ENCODE measurements at places on chromosomes 7 and 10. TPM values are rescaled to one million over a fixed set of nuclear protein-coding genes. Genes with fewer than 3 reads are reported as not detected.

- H3K4me1 ChIP-seq, result no peaks in the 10 kb centered on the region
- no peaks in the 10 kb centered on the region for H3K27me3 ChIP-seq
- no peak overlapping the region for H3K27ac ChIP-seq
- no peak overlapping the region for H3K4me3 ChIP-seq
Measured at GRCh38 chr7:102009628-102010027, 192.2 kb downstream of the CUX1 start.

- DNase-seq, result no peak
- H3K4me3 ChIP-seq, result no peak overlapping the region
- H3K27me3 ChIP-seq, result no peaks in the 10 kb centered on the region
Measured at GRCh38 chr10:76302961-76303630, 871.7 kb downstream of the LRMDA start.

DNA sequence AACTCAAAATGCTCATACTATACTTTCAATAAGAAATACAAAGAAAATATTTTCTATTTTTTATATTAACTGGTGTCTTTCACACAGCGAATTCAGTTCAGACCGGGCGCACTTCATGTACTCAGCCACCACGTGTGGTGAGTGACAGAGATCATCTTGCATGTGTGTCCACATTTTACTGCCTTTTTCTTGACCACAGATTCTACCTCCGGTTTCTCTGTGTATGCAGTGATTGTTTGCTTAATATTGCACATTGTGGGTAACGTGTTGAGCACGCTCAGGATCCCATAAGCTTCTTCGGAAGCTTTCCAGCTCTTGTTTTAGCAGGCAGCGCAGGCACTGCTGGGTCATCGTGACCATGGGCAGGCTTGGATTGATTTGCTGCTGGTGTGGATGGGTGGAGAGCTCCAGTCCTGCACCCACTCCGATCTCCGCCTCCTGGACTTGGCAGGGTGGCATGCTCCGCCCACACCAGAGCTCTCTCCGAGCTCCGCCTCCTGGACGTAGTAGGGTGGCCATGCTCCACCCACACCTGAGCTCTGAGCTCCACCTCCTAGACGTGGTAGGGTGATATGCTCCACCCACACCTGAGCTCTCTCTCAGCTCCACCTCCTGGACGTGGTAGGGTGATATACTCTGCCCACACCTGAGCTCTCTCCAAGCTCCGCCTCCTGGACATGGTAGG is 253.3 kb downstream of the DIP2C start:
- no peak for DNase-seq
- no peaks in the 10 kb centered on the region for H3K27me3 ChIP-seq
- H3K4me3 ChIP-seq, result no peak overlapping the region
- H3K4me1 ChIP-seq, result no peaks in the 10 kb centered on the region
- peaks cover 15% of the 10 kb centered on the region for H3K36me3 ChIP-seq

DNA sequence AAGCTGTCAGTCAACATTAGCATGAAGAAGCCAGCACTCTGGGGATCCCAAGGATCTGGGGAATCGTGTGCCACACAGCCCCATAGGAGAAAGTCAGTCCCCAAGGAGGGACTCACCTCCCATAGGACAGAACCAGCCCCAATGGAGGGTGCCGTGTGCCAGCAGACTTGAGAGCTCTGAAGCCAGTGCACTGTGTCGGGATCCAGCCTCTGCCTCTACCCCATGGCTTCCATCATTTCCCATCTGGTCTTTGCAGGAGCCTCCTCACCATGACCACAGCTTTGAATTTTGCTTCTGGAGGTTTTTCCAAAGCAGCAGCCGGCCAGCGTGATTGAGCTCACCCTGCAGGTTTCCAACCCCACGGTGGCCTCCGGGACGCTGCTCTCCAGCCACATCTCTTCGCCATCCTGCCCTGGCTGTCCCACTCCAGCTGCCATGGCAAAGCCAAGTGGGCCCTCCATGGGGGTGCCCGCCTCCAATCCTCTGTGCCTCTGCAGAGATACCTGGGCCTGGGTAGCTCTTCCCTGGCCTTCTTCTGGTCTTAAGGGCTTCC is 171.8 kb upstream of the SHH start:
- DNase-seq, result no peak
- H3K36me3 ChIP-seq, result no peaks in the 10 kb centered on the region
- H3K27ac ChIP-seq, result no peak overlapping the region
- H3K4me3 ChIP-seq, result no peak overlapping the region
- no peaks in the 10 kb centered on the region for H3K4me1 ChIP-seq
- H3K27me3 ChIP-seq, result no peaks in the 10 kb centered on the region

GRCh38 chr10:69996611-69997010 is 56.0 kb upstream of the MACROH2A2 start:
- no peaks in the 10 kb centered on the region for H3K27me3 ChIP-seq
- DNase-seq, result no peak
- no peaks in the 10 kb centered on the region for H3K36me3 ChIP-seq
- no peak overlapping the region for H3K27ac ChIP-seq
- no peaks in the 10 kb centered on the region for H3K4me1 ChIP-seq

GRCh38 chr10:47266602-47267001 is 33.4 kb upstream of the GDF10 start:
- H3K27me3 ChIP-seq, result no peaks in the 10 kb centered on the region
- H3K36me3 ChIP-seq, result no peaks in the 10 kb centered on the region
- DNase-seq, result no peak
- H3K27ac ChIP-seq, result no peak overlapping the region

DNA sequence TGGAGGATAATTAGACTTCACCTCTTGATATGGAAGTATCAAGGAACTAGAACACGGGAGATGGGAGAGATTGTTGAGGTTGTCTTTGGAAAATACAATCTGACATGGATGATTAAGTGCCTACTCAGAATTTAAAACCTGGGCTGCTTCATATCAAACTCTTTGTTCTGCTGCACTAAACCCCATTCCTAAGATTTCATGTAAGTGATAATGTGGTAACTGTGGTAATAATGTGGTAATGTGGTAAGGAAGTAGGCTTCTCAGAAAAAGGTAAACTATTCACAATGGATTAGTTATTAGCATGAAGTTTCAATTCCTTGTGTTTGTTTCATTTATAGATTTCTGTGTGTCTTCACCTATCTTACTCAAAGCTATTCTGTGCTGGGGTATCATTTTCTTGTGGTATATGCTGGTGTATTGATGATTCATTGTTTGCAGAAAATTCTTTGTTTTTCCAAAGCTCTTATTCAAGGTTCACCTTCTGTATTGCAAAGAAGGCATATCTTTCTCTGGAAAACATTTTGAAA is 129.9 kb upstream of the TAC1 start:
- H3K4me1 ChIP-seq, result no peaks in the 10 kb centered on the region
- no peaks in the 10 kb centered on the region for H3K27me3 ChIP-seq
- no peak for DNase-seq
- H3K36me3 ChIP-seq, result no peaks in the 10 kb centered on the region

DNA sequence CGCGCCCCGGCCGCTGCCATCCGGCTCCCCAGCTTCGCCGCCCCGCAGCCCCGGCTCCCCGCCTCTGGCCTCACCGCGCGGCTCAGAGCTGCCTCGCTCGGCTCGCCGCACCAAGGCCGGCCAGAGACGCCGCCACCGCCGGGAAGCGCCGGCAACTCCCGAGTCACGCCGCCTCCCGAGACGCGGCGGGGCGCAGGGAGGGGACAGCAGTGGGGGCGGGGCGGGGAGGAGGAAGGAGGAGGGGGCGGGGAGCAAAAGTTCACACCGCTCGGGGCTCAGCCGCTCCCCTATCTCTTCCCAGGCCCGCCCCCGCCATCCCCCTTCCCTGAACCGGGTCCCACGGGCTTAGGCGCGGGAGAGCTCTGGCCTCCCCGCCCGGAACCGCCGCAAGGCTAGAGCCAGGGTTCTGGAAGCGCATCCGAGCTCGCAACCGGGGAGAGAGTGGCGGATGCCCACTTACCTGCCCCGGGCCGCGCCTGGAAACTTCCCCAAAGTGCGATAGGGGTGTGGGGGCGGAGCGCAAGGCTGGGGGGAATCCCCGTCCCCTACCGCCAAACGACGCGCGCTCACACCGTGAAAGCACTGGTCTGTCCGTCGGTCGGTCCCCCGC is 1.0 kb downstream of the CHST15 start:
- no peaks in the 10 kb centered on the region for H3K36me3 ChIP-seq
- peak overlapping the region; percentile 70 for H3K4me3 ChIP-seq
- H3K4me1 ChIP-seq, result peaks cover 60% of the 10 kb centered on the region
- peak overlapping the region; percentile 86 for H3K27ac ChIP-seq
- DNase-seq, result peak; percentile 85

GRCh38 chr10:21296575-21297355 is 228.7 kb downstream of the SKIDA1 start:
- no peak overlapping the region for H3K4me3 ChIP-seq
- H3K36me3 ChIP-seq, result no peaks in the 10 kb centered on the region
- H3K27ac ChIP-seq, result no peak overlapping the region

- no peaks in the 10 kb centered on the region for H3K36me3 ChIP-seq
- DNase-seq, result no peak
- H3K27me3 ChIP-seq, result no peaks in the 10 kb centered on the region
- no peak overlapping the region for H3K4me3 ChIP-seq
Measured at GRCh38 chr10:125226005-125226404, 65.6 kb upstream of the CTBP2 start.

DNA sequence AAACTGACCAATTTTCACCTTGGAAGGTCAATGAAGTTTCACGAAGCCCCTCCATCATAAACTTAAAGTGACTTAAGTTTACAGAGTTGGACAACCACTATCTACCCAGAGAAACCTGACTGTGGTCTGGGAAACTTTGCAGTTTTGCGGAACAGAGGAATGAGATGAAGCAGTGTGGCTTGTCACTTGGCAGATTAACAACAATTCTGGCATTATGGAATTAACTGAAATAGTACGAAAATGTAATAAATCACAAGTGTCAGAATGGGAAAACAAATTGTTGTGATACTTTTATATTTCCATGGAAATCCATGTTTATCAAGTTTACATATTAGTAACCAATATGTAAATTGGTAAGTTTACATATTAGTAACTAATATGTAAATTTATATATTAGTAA is 4.9 kb downstream of the KMT2C start:
- no peak overlapping the region for H3K4me3 ChIP-seq
- no peaks in the 10 kb centered on the region for H3K27me3 ChIP-seq
- no peak overlapping the region for H3K27ac ChIP-seq
- DNase-seq, result no peak

DNA sequence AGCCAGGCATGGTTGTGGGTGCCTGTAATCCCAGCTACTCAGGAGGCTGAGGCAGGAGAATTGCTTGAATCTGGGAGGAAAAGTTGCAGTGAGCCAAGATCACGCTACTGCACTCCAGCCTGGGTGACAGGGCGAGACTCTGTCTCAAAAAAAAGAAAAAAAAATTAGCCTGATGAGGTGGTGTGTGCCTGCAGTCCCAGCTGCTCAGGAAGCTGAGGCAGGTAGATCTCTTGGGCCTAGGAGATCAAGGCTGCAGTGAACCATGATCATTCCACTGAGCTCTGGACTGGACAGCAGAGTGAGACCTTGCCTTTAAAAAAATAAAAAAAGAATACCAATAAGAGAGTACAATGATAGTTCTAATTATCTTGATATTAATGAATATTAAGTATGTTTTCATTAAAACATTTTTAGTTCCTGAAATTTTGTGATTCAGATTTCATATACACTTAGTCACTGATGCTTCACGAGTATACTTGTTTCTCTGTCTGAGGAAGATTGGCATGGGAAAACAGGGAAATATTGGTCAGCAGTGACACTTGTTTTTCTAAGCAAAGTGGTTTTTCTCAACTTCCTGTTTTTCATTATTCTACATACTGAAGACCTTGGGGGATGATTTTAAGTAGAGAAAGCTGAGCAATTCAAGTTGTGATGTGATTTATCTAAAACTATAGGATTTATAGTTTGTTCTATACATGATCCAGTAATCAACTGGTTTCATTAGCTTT is 76.8 kb downstream of the ADK start:
- H3K27me3 ChIP-seq, result no peaks in the 10 kb centered on the region
- H3K36me3 ChIP-seq, result peaks cover 4% of the 10 kb centered on the region
- peak overlapping the region; percentile 57 for H3K27ac ChIP-seq
- no peak overlapping the region for H3K4me3 ChIP-seq

- peaks cover 10% of the 10 kb centered on the region for H3K4me1 ChIP-seq
- H3K36me3 ChIP-seq, result no peaks in the 10 kb centered on the region
- H3K4me3 ChIP-seq, result no peak overlapping the region
- H3K27ac ChIP-seq, result no peak overlapping the region
Measured at GRCh38 chr10:6390213-6390845, 187.6 kb downstream of the PFKFB3 start.

GRCh38 chr7:4460597-4460996 is 221.5 kb upstream of the FOXK1 start:
- no peaks in the 10 kb centered on the region for H3K27me3 ChIP-seq
- no peaks in the 10 kb centered on the region for H3K4me1 ChIP-seq
- H3K4me3 ChIP-seq, result no peak overlapping the region

- no peaks in the 10 kb centered on the region for H3K36me3 ChIP-seq
- no peaks in the 10 kb centered on the region for H3K4me1 ChIP-seq
- no peak overlapping the region for H3K4me3 ChIP-seq
- no peak overlapping the region for H3K27ac ChIP-seq
- no peak for DNase-seq
- no peaks in the 10 kb centered on the region for H3K27me3 ChIP-seq
Measured at GRCh38 chr7:154804449-154804848, 198.5 kb downstream of the PAXIP1 start.

OPALIN gene
- not detected for total RNA-seq

MKI67 gene
- total RNA-seq, result 4.8 TPM

GHRHR gene
- total RNA-seq, result not detected

GDF2 gene
- not detected for total RNA-seq

SLC37A3 gene
- total RNA-seq, result 31.1 TPM

CFTR gene
- total RNA-seq, result 35.3 TPM

STOX1 gene
- total RNA-seq, result 2.5 TPM

EPO gene
- total RNA-seq, result not detected

Measured in lower lobe of right lung (tissue), 2 donors.